MCF 10A (cell line): ENCODE measurements at places on chromosomes 1 and 21.
A peak's percentile ranks its signal among the peaks of the same experiment; 100 is the strongest.

GRCh38 chr1:108644984-108645383 lies 15.9 kb downstream of the HENMT1 start:
- no peak for DNase-seq

DNA sequence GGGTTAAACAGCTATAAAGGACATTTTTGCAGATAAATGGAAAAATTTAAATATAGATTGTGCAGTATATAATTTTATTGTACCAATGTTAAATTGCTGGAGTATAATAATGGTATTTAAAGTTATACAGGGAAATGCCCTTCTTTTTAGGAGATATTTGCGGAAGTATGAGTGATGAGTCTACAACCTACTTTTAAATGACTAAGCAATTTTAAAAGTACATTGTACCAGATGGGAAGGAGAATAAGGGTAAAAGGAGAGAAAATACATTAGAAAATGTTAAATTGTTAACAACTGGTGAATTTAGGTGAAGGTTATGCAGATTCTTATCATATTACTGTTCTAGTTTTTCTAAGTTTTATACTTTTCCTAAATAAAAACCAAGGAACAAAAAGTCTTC lies 91.8 kb downstream of the ZZZ3 start:
- no peak for DNase-seq

- peak; percentile 27 for DNase-seq
These were observed 50.8 kb upstream of the BOLA1 start for GRCh38 chr1:149848340-149849110.

GRCh38 chr1:34147301-34147700 lies 17.7 kb downstream of the CSMD2 start:
- DNase-seq: no peak

DNA sequence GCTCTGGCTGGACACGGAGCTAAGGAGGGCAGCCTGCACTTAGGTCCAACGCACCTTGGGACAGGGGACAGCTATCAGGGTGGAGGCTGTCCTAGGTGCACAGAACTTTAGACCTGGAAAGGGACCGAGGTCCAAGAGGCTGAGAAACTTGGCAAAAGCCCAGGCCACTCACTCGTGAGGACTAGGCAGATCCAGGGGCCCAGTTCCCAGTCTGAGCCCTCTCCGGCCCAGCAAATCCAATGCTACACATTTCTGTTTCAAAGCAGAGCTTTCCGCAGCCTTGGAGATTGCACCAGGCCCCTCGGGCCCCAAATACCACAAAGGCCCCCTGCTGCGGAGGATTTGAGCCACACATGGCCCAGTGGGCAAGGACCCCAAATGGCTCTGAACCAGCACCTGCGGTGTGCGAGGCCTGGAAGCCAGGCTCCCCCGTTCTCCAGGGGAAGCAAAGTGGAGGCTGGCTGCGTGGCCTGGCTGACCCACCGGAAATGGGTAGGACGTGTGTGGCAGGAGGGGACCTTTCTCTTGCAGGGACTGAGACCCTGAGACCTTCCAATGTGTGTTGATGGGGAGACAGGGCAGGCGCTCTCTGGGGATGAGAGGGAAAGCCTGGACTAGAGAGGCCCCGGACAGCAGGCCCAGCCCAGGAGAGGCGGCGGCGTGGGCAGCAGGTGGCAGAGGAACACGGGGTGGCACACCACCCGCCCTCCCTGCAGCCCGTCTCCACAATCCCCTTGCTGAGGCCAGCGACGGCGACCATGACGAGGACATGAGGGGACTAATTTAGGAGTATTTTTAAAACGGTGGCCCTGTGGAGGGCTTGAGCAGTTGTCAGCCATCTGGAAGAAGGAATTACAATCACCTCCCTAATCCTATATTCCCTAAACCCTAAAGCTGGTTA lies 118.7 kb downstream of the CASZ1 start:
- DNase-seq: no peak

DNA sequence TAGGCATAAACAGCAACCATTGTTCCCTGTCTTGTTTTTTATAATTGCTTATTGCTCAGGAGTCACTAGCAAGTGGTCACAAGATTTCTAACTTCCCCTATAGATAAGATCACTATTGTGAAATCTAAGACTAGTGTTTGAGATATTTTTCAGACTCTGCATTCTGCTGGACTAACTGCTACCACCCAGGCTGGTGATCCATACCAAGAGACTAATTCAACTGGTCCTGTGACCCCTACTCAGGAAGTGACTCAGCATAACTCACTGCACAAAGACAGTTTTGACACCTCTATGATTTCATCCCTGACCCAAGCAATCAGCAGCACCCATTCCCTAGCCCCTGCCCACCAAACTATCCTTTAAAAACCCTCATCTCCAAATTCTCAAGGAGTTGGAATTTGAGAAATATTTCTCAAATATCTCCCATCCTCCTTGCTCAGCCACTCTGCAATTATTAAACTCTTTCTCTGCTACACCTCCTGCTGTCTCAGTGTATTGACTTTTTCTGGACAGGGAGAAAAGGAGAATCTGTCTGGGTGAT lies 52.7 kb downstream of the TRIM33 start:
- DNase-seq: peak; percentile 24

DNA sequence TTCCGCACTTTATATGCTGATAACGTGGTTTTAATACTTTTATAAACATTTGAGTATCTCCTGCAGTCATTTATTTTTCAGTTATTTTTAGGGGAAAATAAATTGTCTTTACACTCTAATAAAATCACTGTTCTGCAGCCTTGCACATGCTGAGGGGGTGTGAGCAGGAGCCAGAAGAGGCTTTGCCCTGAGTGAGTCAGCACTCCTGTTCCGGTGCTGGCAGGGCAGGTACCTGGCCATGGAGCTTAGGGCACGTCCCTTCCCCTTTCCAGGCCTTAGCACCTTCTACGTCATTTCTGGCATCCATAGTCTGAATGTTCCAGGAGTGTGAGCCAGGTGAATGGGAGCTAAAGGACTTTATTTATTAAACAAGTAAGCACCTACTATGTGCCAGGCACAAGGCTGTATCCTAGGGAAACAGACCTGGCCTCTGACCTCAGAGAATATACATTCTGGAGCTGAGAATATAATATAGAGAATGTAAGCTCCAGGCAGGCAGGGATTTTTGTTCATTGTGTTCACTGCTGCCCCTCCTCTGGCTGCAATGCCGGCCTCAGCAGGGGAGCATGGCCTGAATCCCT lies 402.9 kb downstream of the PTPRU start:
- peak; percentile 81 for DNase-seq

GRCh38 chr1:232048481-232048880 lies 421.9 kb downstream of the DISC1 start:
- DNase-seq: no peak

- DNase-seq: no peak
These were observed 20.0 kb upstream of the ADARB1 start for GRCh38 chr21:45054227-45054926.

- no peak for DNase-seq
These were observed 1.3 kb downstream of the DYRK3 start for GRCh38 chr1:206636671-206637070.

DNA sequence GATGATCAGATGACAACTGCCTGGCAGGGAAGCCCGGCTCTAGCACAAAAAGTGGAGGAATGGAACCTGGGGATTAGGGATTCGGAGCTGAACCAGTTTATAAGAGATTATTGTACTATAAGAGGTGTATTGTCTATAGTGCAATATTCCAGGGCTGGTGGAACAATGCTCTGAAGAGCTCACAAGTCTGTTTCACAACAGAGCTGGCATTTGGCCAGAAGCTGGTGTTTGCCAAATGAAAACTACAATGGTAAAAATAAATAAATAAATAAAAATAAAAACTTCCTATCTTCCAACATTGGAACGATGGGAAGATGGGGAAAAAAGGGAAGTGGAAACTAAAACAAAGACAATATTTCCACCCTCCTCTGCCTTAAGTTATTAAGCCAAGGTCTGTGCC lies 73.5 kb downstream of the CHODL start:
- DNase-seq: peak; percentile 65

DNA sequence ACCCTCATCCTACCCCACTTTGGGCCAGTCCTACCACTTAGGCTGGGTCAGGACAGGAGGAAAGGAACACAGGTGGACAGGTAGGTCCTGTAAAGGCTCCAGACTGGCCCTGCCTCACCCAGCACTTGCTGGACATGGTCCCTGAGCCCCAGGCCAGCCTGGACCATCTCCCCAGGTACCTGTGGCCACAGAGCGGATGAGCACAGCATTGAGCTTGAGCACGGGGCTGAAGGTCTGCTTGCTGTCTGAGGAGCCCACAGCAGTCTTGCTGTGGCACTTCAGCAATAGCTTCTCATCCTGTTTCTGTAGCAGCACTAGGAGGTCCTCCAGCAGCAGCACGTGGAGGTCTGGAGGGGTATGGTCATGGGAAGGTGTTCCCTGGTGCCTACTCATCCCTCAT lies 23.3 kb downstream of the LRRC71 start:
- DNase-seq: no peak

DNA sequence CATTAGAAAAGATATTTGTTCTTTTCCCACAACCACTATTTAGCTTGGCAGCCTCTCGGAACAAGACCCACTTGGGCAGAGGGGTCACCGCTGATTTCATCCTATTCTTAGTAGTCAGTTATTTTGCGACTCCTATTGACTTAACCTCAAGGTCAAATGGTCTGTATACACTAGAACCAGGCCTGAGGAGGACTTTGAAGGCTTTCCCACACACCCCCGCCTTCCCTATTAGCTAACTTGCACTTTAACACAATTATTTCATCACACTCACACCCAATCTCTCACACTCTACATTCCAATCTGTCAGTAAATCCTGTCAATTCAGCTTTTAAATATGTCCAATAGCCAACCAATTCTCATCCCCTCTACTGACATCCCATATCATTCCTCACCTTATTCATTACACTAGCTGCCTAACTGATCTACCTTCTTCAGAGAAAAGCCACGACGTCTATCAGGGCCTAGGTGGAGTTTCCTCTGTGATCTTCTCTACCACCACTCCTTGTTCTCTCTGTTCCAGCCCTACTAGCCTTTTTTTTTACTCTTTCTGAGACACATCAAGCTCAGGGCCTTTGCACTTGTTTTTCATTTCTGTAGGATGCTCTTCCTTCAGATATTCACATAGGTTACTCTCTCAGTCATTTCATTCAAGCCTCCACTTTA lies 1.0 kb upstream of the NIBAN1 start:
- no peak for DNase-seq

DNA sequence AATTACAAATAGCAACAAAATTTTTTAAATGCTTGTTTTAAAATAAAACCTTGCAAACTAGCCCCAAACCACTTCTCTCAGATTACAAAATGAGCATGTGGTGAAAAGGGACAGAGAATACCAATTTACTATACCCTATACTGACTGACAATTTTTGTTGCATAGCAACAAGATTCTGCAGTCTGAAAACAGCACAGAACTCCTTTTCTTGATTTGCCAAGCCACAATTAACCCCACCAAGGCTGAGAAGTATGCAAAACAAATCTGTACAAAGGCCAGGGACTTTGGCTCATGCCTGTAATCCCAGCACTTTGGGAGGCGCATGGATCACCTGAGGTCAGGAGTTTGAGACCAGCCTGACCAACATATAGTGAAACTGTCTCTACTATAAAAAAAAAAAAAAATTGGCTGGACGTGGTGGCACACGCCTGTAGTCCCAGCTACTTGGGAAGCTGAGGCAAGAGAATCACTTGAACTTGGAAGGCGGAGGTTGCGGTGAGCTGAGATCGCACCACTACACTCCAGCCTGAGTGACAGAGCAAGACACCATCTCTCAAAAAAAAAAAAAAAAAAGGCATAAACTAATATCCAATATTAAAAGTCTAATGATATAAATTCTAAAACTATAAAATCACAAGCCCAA lies 21.8 kb downstream of the ENAH start:
- no peak for DNase-seq

DNA sequence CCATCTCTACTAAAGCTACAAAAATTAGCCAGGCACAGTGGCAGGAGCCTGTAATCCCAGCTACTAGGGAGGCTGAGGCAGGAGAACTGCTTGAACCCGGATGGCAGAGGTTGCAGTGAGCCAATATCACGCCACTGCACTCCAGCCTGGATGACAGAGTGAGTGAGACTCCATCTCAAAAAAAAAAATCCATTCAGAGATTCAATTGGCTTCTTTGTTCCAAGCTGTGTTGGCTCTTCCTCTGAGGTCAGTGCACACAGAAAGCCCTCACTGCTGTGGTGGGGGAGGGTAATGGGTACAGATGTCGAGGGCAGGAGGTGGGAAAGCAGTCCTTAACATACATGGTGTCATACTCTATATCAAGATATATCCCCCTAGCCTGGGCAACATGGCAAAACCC lies 14.7 kb downstream of the TIE1 start:
- no peak for DNase-seq

- peak; percentile 35 for DNase-seq
These were observed 201.7 kb downstream of the FGGY start for GRCh38 chr1:59498640-59499039.

GRCh38 chr1:14140831-14141401 lies 440.9 kb downstream of the PRDM2 start:
- DNase-seq: peak; percentile 84

- DNase-seq: peak; percentile 55
These were observed 45.2 kb downstream of the CAMK2N1 start for GRCh38 chr1:20440785-20441200.

DNA sequence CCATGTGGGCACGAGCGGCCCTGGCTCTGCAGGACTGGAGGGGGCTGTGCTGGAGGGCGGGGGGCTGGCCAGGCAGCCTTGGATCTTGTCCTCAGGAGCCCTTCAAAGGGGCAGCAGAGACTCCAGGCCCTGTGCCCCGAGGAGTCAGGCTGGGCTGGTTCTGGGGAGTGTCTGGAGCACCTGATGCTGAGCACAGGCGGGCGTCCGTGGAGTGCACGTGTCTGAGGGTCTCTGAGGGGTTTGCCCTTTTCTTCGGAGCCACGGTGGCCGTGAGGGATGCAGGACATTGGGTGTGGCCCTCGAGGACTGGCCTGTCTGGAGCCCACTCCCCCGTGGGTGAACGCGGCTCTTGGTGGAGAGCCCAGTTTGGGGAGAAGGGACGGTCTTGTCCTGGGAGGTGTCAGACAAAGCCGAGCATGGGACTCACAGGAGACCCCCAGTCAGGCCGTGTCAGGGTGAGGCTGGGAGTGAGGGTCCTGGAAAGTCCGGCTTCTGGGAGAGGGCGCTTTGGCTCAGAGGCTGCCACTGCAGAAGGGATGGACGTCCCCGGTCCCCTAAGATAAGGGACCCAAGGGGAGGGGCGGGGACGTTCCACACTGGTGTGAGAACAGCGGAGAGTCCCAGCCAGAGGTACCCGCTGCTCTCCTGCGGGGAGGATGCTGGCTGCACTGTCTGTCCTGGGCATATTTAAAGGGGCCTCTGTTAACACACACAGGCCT lies 60.8 kb downstream of the COL18A1 start:
- DNase-seq: no peak

- no peak for DNase-seq
These were observed 5.5 kb downstream of the KLF18 start for GRCh38 chr1:44135886-44136285.
